ENCODE measurements at places on chromosomes 6 and 20.

DNA sequence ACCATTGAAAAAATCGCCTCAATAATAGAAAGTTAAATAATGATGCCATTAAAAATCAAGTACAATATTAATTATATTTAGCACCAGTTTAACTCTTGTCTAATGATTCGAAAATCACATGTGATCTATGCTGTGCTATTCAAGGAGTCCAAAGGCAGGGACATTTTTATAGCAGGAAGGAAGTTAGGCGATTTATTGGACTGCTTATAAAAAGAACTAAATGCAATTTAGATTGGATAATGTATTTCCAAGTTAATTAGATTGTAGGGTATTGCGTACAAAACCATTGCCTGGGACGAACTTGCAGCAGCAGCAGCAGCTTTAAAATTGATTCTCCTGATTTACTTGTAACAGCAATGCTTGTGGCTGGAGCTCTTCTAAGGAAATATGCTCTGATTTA, 87.4 kb upstream of the TMEM181 start:
- DNase-seq, result no peak

- peak; percentile 70 for DNase-seq
Observed at GRCh38 chr6:32047855-32048766, 9.9 kb downstream of the CYP21A2 start.

- DNase-seq, result no peak
Observed at GRCh38 chr20:5770231-5770986, 20.2 kb downstream of the SHLD1 start.

- DNase-seq, result no peak
Observed at GRCh38 chr20:23365390-23366165, 3.6 kb downstream of the GZF1 start.
